ENCODE measurements at places on chromosomes 5 and 9. TPM values are rescaled to one million over a fixed set of nuclear protein-coding genes. Genes with fewer than 3 reads are reported as not detected.

PCDHGB2 gene
- total RNA-seq = 2.5 TPM

IFNE gene
- 1.8 TPM for total RNA-seq

STKLD1 gene
- total RNA-seq = not detected

CRB2 gene
- total RNA-seq = 16.2 TPM

REXO4 gene
- total RNA-seq = 18.1 TPM

UGT3A1 gene
- not detected for total RNA-seq

MYMK gene
- not detected for total RNA-seq

CFAP157 gene
- total RNA-seq = not detected

LURAP1L gene
- total RNA-seq = 15.3 TPM

PFN3 gene
- total RNA-seq = not detected

CDH6 gene
- 7.0 TPM for total RNA-seq

SLC23A1 gene
- not detected for total RNA-seq

SMC2 gene
- total RNA-seq = 6.7 TPM

PCDHGA2 gene
- 5.5 TPM for total RNA-seq

C9orf153 gene
- 0.38 TPM for total RNA-seq

DPYSL3 gene
- 33.9 TPM for total RNA-seq

PLPP6 gene
- total RNA-seq = 4.9 TPM

ENTPD2 gene
- 0.72 TPM for total RNA-seq

CYLC2 gene
- total RNA-seq = not detected

PCDHB8 gene
- total RNA-seq = 0.63 TPM

FOXD4 gene
- 0.47 TPM for total RNA-seq

FRMD3 gene
- total RNA-seq = 7.3 TPM

NMUR2 gene
- not detected for total RNA-seq

CDC25C gene
- total RNA-seq = 0.56 TPM
